Spinal cord (tissue), 10 donors: ENCODE measurements at places on chromosomes 3 and 15. TPM values are rescaled to one million over a fixed set of nuclear protein-coding genes. Genes with fewer than 3 reads are reported as not detected.

DNA sequence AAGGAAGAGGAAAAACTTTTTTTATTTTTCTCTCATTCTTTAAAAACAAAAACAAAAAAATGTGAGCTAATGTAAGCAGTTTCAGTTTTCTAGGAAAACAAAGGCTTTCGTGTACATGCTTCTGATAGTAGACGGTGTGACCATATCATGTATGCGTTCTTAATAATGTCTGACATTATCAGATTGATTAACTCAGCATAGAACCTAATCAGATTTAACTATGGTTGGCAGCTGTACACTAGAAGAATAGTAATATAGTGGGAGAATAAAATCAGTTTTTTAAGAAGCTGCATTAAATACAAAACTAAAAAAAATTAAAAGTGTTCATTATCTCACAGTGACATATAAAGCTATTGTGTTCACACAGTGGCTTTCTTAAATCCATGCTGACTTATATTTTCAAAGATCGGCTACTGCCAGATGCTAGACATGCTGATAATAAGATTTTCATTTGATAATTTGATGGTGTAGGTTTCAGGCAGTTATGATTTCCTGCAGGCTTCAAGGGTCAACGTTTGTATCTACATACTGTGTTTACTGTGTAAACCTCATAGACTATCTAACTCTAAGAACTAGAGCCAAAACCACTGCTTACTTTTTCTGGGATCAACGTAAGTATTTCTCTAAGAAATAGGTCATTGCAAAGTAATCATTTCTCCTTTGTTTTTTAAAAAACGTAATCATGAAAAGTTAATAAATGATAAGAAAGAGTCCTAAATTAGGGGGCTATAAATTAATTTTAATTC is 74.0 kb downstream of the UBE2E2 start:
- peaks cover 3% of the 10 kb centered on the region for H3K36me3 ChIP-seq
- H3K4me1 ChIP-seq: no peaks in the 10 kb centered on the region
- DNase-seq: no peak
- no peak overlapping the region for H3K27ac ChIP-seq
- no peak overlapping the region for H3K4me3 ChIP-seq

GRCh38 chr15:68214838-68215254 is 9.7 kb upstream of the CALML4 start:
- no peak overlapping the region for H3K27ac ChIP-seq
- no peak for DNase-seq
- H3K36me3 ChIP-seq: peaks cover 13% of the 10 kb centered on the region
- no peak overlapping the region for H3K4me3 ChIP-seq
- H3K4me1 ChIP-seq: peaks cover 16% of the 10 kb centered on the region

The SMCO1 gene
- not detected for total RNA-seq

DNA sequence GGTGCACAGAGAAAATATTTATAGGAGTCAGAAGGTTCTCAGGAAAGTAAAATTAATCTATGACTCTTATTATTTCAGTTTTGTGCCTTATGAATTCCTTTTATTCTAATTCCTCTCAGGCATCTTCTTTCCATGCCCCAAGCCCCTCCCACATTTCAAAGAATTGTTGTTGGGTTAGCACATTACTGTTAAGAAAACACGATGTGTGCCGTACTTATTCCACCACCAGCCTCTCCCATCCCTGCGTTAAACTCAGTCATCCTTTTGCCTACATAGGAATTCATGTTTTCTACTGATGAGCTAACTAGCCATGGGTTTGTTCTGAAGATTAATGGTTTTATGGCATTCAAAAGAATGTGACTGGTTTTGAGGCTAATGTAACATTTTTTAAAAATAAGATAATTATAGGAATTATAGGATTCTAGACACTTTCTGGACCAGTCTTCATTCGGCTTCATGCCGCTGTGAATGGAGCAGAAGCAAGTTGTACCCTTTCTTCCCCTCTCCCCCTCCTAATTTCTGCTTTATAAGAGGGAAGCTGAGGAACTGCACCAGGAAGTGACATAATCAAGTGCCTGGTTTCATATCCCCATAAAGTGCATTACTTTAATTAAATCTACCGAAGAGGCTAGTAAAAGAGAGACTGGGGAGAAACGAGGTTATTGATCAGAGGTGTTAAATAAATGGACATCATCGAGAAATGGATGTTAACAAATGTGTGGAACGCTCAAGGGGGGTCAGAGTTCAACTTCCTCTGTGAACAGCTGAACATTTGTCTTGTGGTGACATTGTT is 12.3 kb upstream of the MB21D2 start:
- no peaks in the 10 kb centered on the region for H3K4me1 ChIP-seq
- no peak for DNase-seq
- H3K27ac ChIP-seq: no peak overlapping the region
- no peaks in the 10 kb centered on the region for H3K36me3 ChIP-seq

DNA sequence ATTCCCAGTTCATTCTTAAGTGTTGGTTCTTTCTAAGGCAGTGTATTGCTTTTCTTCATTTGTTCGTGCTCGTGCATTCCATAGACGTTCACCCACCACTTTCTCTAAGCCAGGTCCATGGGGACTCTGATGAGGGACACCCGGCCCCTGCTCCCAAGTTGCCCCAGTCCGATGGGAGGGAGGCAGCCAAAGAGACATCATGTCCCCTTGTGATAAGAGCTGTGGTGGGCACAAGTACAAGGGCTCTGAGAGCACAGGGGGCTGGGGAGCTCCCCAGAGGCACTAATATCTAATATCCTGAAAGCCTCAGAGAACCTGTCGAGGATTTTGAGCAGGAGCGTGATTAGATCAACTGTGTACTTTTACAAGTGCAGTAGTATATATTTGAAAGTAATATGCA is 6.3 kb downstream of the SPSB4 start:
- peaks cover 5% of the 10 kb centered on the region for H3K36me3 ChIP-seq
- no peak overlapping the region for H3K27ac ChIP-seq
- peaks cover 4% of the 10 kb centered on the region for H3K27me3 ChIP-seq
- no peak overlapping the region for H3K4me3 ChIP-seq

DNA sequence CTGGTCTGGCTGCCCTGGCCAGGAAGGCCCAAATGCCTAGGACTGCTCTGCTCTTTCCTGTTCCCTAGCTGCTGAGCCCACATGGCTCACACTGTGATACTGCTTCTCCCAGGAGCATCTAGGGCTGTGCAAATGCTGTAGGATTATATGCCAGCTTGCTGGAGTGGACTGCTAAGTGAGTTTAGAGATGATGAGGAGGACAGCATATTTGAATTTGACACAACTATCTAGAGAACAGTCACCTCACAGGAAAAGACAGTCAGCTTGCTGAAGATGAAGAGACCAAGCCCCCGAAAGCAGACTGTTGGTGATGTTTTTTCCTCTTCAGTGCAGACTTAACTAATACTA is 39.2 kb downstream of the CLEC3B start:
- H3K27ac ChIP-seq: no peak overlapping the region
- H3K36me3 ChIP-seq: no peaks in the 10 kb centered on the region
- no peak overlapping the region for H3K4me3 ChIP-seq
- no peak for DNase-seq

DNA sequence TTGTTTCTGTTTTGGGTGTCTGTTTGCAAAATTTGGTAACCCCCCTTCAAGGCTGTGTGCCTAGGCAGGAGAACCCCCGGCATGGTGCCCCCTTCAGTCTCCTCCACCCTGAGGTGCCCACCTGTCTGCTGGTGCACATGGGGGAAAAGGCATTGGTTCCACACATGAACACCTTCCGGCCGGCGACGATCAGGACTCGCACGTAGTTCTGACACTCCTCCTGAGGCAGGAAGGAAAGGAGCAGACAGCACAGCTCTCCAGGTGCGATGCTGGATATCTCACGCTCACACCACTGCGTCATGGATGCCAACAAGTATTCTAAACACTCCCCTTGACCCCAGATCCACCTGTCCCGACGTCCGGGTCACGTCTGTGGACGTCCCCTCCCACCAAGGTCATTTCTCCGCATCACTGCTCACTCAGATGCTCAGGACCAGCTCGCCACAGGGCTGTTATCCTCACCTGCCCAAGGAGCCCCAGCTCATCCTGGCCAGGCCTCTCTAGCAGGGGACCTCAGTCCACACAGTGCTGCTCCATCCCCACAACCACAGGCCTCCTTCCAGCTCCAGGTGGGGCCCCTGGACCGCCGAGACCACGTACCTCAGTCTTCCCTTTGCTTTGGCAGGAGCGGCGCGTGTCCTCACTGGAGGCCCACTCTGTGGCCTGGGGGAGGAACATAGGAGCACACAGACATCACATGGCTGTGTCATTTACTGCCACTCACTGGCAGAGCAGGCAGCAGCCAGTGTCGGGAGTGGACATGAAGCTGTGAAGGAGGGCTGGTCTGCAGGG is 99.0 kb downstream of the SEMA5B start:
- peaks cover 14% of the 10 kb centered on the region for H3K36me3 ChIP-seq
- H3K27me3 ChIP-seq: no peaks in the 10 kb centered on the region
- no peak for DNase-seq
- no peak overlapping the region for H3K27ac ChIP-seq
- H3K4me3 ChIP-seq: no peak overlapping the region
- H3K4me1 ChIP-seq: peaks cover 14% of the 10 kb centered on the region

DNA sequence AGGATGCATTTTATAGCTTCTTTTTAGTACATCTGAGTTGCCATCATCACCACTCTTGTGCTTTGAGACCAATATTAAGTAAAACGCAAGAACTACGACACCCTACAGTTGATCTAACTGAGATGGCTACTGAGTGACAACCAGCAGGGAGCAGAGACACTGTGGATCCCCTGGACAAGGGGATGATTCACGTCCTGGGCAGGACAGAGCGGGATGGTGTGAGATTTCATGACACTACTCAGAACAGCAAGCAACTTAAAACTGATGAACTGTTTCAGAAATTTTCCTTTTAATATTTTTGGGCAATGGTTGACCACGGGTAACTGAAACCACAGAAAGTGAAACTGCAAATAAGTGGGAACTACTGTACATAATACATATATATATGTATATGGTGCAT is 299.2 kb downstream of the ADAMTS17 start:
- no peaks in the 10 kb centered on the region for H3K27me3 ChIP-seq
- DNase-seq: no peak
- peaks cover 3% of the 10 kb centered on the region for H3K4me1 ChIP-seq
- no peaks in the 10 kb centered on the region for H3K36me3 ChIP-seq

The SEMA3B gene
- total RNA-seq: 41.2 TPM

DNA sequence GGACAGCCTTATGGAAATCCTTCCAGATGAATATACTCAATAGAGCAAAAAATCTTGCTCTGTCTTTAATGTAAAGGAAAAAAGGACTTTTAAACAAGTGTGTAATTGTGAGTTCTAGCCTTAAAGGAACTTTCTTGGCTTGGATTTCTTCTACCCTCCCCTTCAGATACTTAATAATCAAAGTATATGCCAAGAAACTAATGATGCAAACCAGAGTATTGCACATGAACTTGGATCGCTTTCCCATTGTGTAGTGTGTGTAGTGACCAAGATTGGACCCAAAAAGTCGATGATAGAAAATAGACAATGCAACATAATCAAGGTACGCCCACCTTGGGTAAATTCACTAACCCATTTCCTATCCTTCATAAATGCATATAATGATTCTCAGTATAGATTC is 123.8 kb downstream of the TIGIT start:
- no peak overlapping the region for H3K4me3 ChIP-seq
- no peaks in the 10 kb centered on the region for H3K36me3 ChIP-seq
- H3K27ac ChIP-seq: no peak overlapping the region
- DNase-seq: no peak

The CSPG4 gene
- total RNA-seq: 18.1 TPM

DNA sequence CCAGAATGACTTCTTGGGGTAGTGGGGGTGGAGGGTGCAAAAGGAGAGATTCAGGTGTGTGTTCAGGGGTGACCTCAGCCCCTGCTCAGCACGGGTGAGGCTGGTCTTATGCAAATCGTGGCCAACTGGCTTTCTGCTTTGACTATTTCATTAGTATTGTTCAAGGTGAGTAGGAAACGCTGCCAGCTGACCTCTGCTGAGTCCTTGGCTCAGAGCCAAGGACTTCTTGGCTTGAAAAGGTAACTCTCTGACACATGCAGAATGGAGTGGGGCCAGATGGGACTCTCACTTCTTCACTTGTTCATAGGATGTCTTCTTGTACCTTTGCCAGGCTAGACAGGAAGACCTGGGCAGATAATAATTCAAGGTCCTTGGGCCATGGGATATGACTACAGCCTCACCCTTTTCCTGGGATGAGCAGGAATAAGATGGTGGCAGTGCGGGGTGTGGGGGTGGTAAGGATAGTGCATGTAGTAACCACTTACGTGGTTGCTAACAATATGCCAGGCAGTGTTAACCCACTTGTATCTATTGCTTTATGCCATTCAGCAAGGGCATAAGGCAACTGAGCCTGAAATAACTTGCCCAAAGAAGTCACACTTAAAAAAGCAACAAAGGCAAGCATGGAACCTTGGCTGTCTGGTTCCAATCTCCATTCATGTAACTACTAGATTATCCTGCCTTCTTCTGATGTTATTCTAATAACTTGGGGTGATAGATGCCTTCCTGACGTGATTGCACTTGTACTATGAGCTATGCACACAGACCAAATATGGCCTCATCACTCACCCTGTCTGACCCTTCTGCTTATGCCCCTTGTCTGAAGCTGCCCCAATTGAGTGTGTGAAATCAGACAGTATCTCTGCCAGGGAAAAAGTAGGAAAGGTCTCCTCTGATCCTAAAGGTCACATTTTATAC is 193.1 kb downstream of the NR1D2 start:
- H3K36me3 ChIP-seq: no peaks in the 10 kb centered on the region
- DNase-seq: no peak
- no peaks in the 10 kb centered on the region for H3K27me3 ChIP-seq
- H3K4me1 ChIP-seq: no peaks in the 10 kb centered on the region

DNA sequence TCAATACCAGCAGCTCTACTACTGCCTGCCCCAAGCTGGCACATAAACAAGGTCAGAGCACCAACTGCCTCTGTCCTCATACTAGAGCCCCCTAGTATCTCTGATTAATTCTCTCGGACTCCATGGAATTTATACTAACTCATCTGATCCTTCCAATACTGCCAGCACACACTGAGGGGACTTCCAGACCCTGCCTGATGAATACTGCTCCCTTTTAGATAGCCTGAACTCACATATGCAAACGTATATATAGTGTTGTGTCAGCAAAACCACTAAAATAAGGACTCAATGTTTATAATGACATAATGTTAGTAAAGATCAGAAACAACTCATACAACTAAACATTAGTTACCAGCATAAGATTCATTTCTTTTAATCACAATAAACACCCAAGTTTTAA is 25.0 kb downstream of the CEP70 start:
- no peaks in the 10 kb centered on the region for H3K27me3 ChIP-seq
- no peak overlapping the region for H3K4me3 ChIP-seq
- H3K27ac ChIP-seq: no peak overlapping the region
- no peaks in the 10 kb centered on the region for H3K36me3 ChIP-seq

DNA sequence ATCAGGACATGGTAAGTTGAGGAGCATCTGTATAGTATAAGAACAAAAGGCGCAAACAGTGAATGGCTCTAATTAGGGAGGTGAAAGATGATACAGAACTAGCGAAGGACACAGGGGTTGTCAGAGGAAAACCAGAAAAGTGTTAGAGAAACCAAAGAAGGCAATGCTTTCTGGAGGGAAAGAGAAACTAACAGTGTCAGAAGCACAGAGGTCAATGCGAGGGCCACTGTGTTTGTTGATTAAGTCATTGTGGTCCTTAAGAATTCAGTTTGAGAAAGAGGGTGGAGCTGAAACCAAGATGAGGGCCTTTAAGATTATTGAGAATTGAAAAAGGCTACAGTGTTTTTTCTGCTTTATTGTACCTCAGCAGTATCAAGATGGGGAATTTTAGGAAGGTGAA is 28.8 kb downstream of the ATG7 start:
- H3K27ac ChIP-seq: no peak overlapping the region
- H3K4me3 ChIP-seq: no peak overlapping the region
- H3K27me3 ChIP-seq: no peaks in the 10 kb centered on the region

The FOXB1 gene
- 2.1 TPM for total RNA-seq
